ENCODE measurements at places on chromosomes 7 and 10. TPM values are rescaled to one million over a fixed set of nuclear protein-coding genes. Genes with fewer than 3 reads are reported as not detected.

DNA sequence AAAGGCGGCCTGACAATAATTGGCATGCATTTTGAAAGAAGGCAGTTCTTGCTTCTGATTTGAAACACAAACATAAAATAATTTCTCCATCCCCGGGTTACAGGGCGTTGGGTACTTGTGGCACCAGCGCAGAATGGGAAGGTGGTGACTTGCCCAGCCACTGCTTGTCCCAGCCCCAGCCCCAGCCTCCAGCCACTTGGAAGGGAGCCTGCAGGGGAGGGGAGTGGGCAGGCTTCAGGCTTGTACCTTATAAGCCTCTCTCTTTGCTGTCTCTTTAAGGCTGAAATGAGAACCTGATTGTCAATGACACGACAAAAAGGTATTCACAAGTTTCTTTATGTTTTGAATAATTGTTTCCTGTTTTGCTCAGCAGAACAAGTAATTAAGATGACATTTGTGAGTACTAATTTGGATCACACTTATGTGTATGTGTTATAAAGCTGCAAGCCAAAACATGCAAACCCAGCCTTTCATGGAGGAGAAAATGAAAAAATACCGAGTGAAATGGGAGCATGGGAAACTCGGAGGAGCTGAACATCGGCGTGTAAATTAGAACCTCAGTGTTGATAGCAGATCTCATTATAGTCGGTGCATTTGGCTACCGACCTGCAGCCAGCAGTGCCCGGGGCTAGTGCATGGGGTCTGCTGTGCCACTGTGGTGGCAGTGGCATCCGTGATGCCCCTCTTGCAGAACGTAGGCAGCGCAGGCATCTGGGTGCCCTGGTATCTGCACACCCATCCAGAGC, 129.9 kb downstream of the EBF3 start:
- no peak overlapping the region for H3K27ac ChIP-seq
- H3K36me3 ChIP-seq: no peaks in the 10 kb centered on the region
- no peaks in the 10 kb centered on the region for H3K27me3 ChIP-seq
- H3K4me3 ChIP-seq: no peak overlapping the region
- H3K4me1 ChIP-seq: no peaks in the 10 kb centered on the region

DNA sequence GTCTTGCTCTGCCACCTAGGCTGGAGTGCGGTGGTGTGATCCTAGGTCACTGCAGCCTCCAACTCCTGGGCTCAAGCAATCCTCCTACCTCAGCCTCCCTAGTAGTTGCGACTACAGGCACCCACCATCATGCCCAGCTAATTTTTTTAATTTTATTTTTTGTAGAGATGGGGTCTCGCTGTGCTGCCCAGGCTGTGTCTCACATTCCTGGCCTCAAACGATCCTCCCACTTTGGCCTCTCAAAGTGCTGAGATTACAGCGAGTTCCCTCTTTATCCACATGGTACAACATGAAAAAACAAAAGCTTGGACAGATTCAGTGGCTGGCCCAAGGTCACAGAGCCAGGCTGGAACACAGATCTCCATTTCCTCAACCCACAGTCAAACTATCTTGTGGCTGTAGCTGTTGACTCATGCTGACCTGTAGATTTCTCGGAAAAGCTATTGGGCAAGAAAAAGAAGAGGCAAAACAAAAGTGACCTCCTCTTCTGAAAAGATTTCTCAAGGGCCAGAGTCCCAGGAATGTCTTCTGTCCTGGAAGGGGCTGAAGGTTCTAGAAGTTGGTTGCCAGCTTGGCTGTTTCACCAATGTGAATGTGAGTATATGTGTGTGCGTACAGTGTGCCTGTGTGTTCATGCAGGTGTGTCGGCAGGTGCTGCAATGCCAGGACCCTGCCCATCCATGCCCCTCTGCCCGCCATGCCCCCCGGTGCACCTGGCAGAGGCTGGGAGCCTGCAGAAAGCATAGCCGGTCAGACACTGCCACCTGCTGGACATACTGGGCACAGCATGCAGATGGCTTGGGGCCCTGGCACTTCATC, 28.4 kb downstream of the TMEM130 start:
- H3K27ac ChIP-seq: no peak overlapping the region
- H3K4me1 ChIP-seq: no peaks in the 10 kb centered on the region
- peaks cover 10% of the 10 kb centered on the region for H3K27me3 ChIP-seq
- DNase-seq: peak; percentile 81
- no peaks in the 10 kb centered on the region for H3K36me3 ChIP-seq
- no peak overlapping the region for H3K4me3 ChIP-seq

The PDGFA gene
- 5.3 TPM for total RNA-seq

DNA sequence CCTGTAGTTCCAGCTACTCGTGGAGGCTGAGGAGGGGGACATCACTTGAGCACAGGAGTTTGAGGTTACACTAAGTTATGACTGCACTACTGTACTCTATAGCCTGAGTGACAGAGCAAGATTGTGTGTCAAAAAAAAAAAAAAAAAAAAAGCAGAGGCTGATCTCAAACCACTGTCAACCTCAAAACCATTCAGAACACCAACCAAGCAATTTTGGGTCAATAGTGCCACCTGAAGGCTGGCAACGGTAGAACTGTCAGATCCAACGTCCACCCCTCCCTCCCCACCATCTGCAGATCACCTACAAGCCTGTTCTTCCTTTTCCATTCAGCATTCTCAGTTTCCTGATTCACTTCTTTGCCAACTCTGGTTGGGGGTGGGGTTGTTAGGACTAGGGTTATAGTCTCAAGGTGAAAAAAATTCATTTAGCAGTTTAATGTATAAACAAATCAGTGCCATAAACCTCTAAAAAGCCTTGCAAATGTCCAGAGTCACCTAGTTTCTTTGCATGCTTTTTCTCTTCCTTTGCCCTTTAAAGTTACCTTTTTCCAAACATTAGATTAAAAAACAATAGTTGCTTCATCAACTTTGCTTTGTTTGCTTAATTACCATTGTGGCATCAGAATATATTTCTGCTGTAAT, 2.6 kb downstream of the MRPS33 start:
- no peaks in the 10 kb centered on the region for H3K27me3 ChIP-seq
- peak; percentile 85 for DNase-seq
- H3K36me3 ChIP-seq: peaks cover 19% of the 10 kb centered on the region
- H3K27ac ChIP-seq: peak overlapping the region; percentile 99
- peak overlapping the region; percentile 96 for H3K4me3 ChIP-seq

The PFKFB3 gene
- total RNA-seq: 133 TPM

DNA sequence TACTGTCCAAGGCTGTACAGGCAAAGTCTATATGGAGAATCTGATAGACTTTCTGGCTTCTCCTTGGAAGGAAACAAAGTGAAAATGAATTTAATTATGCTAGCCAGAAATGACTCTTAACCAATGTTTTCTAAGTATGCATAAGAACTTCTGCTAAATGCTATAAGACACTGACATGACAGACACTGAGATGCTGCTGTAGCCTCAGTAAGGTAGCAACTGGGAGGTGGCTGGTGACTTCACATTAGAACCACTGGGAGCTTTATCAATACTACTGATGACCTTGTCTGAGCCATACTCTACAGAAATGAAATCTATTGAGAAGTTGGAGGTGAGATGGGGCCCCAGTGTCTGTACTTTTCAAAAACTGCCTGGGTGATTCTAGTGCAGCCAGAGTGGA, 188.6 kb downstream of the ZNF365 start:
- H3K4me3 ChIP-seq: no peak overlapping the region
- DNase-seq: no peak
- peaks cover 13% of the 10 kb centered on the region for H3K27me3 ChIP-seq
- no peaks in the 10 kb centered on the region for H3K4me1 ChIP-seq
- no peak overlapping the region for H3K27ac ChIP-seq

DNA sequence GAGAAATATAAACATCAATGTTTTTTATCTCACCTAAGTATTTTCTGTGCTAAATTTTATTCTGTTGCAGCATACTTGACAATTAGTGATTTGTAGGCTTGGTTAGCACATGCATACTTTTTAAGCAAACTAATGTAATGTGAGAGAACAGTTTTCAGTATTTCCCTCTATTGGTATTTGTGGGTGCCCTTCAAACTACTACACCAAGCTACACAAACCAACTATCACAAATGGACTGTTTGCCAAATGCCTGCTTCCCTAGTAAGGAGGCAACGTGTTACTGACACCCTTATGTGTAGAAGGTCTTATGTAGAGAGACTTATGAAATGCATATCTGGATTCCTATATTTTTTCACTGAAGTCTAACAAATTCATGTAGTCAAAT, 98.4 kb upstream of the FZD1 start:
- H3K27ac ChIP-seq: no peak overlapping the region
- no peak overlapping the region for H3K4me3 ChIP-seq
- H3K4me1 ChIP-seq: no peaks in the 10 kb centered on the region
- no peaks in the 10 kb centered on the region for H3K27me3 ChIP-seq
- DNase-seq: no peak

DNA sequence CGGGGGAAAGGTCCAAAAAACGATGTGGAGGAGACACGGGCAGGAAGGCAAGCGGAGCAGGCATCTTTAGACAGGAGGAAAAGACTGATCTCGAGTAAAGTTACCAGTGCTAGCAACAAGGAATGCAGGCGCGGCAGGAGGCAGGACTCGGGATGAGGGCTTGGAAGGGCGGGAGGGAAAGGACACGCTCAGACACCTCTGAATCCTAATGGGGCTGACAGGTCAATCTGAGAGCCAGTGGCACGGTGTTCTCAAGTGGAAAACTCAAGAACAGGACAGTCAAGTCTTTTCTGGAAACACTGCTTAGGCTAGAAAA, 155.3 kb upstream of the COBL start:
- no peaks in the 10 kb centered on the region for H3K36me3 ChIP-seq
- no peak for DNase-seq
- H3K4me3 ChIP-seq: no peak overlapping the region
- H3K4me1 ChIP-seq: peaks cover 19% of the 10 kb centered on the region
- no peak overlapping the region for H3K27ac ChIP-seq

GRCh38 chr7:137670222-137671064, 176.3 kb downstream of the DGKI start:
- no peaks in the 10 kb centered on the region for H3K36me3 ChIP-seq
- no peaks in the 10 kb centered on the region for H3K4me1 ChIP-seq
- no peak overlapping the region for H3K27ac ChIP-seq

The PPP1R9A gene
- not detected for total RNA-seq

GRCh38 chr10:132104471-132105301, 38.9 kb downstream of the JAKMIP3 start:
- H3K27ac ChIP-seq: no peak overlapping the region
- H3K4me1 ChIP-seq: no peaks in the 10 kb centered on the region
- peaks cover 8% of the 10 kb centered on the region for H3K27me3 ChIP-seq
- no peak overlapping the region for H3K4me3 ChIP-seq

DNA sequence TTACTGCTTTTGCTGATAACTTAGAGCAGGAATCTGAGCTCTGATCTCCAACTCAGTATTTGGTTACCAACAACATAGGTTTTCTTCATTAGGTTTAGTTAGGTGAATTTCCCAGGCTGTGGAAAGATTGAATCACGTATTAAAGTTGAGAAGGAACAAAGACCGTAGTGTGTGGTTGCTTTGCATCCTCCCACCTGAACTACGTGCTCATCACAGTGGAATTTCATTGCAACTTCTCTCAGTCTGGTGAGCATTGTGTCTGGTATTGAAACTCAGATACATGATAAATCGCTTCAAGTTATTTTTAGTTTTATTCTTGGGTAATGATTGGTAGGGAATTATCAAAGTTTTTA, 139.4 kb upstream of the AKR1E2 start:
- no peaks in the 10 kb centered on the region for H3K27me3 ChIP-seq
- H3K36me3 ChIP-seq: no peaks in the 10 kb centered on the region
- H3K27ac ChIP-seq: peak overlapping the region; percentile 64
- peaks cover 31% of the 10 kb centered on the region for H3K4me1 ChIP-seq
- H3K4me3 ChIP-seq: no peak overlapping the region
- DNase-seq: peak; percentile 46

DNA sequence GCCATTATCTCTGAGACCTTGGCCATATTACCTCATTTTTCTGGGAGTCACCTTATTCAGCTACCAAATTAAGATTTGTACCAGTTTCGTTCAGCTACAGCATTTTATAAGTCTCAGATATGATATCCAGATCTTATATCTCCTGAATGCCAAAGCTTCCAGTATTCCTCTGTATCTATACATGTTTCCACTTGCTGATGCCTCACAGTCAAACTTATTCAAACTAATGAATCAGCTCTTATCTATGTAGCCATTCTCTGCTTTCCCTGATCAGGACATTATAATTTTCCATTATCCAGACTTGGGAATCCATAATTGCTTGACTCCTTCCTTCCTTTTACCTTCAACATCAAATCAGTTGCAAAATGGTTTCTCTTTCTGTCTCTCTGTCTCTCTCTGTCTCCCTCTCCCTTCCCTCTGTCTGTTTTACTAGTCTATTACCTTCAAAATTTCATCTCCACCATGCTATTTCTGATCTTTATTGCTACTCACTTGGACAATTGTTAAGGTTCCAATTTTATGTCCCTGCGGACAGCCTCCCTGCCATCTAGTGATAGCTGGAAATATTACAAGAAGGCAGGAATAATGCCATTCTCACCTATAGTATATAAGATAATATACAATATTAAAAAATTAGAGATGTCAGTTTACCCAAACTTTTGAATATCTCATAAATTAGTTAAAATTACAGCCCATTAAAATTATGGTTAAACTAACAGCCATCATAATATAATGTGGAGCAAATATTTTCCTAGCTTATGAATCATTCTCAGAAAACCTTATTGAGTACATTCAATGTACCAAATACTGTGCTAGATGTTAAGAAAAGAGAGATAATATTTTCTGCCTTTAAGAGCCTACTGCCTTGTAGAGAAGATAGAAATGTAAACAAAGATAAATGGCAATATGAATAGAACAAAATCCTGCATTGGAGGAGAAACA, 89.8 kb downstream of the PCLO start:
- H3K27me3 ChIP-seq: no peaks in the 10 kb centered on the region
- H3K27ac ChIP-seq: no peak overlapping the region
- no peaks in the 10 kb centered on the region for H3K36me3 ChIP-seq
- no peaks in the 10 kb centered on the region for H3K4me1 ChIP-seq

The MEOX2 gene
- not detected for total RNA-seq

DNA sequence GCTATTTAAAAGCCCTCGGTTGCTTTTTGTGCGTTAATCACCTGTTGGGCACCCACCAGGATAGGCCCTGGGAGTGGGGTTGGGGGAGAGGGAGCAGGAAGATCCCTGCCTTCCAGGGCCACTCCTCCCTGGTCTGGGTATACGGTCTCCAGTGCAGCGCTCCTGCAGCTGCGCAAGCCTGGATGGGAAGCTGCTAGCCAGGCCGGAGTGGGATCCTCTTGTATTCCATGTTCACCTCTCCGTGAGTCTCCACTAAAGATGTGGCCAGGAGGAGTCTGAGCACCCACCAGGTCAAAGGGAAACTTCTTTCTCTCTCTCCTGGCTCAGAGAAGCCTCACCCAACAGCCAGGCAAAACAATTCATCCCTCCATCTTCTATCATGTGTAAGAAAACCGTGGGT, 78.8 kb upstream of the ANLN start:
- no peak overlapping the region for H3K27ac ChIP-seq
- no peaks in the 10 kb centered on the region for H3K36me3 ChIP-seq
- no peak overlapping the region for H3K4me3 ChIP-seq
- H3K27me3 ChIP-seq: no peaks in the 10 kb centered on the region
- no peak for DNase-seq
- H3K4me1 ChIP-seq: peaks cover 2% of the 10 kb centered on the region
